Suppressor macrophage (primary cell): ENCODE measurements at places on chromosomes 12 and 14.
A peak's percentile ranks its signal among the peaks of the same experiment; 100 is the strongest.

GRCh38 chr12:10361622-10362021 lies 28.2 kb downstream of the KLRK1 start:
- DNase-seq: no peak

- DNase-seq: no peak
These were observed 624.4 kb downstream of the KCNH5 start for GRCh38 chr14:62420847-62421246.

DNA sequence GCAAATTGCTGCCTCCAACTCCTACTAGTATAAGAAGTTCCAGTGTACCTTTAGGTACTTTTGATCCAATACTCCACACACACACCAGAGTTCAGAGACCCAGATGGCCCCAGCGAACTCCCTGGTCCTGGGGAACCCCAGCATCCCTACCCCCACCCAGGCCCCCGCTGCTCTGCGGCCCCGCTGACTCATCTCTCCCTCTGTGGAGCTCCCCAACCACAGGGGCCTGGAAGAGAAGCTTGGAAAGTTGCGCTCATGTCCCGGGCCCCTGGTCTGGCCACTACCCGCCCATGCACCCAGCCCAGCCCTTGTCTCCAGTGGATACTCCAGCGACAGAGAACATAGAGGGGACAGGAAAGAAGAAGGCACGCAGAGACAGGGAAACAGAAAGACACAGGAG lies 4.2 kb upstream of the SP7 start:
- no peak for DNase-seq

DNA sequence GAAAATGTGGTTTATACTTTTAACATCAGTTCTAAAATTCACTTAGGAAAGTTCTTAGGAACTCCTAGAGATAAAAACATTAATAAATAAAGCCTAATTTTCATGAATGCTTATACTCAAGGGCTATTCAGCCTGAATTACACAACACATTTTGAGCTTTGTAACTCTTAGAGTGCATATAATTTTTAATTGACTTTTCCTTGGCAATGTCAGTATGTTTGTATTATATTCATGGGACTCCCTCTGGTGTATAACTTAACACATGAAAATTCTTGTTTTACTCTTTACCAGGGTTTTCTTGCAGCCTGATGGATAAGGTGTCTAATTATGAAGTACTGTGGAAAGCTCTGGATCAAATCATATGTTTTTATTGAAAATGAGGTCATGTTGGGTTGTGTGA lies 150.6 kb upstream of the HMGA2 start:
- no peak for DNase-seq

DNA sequence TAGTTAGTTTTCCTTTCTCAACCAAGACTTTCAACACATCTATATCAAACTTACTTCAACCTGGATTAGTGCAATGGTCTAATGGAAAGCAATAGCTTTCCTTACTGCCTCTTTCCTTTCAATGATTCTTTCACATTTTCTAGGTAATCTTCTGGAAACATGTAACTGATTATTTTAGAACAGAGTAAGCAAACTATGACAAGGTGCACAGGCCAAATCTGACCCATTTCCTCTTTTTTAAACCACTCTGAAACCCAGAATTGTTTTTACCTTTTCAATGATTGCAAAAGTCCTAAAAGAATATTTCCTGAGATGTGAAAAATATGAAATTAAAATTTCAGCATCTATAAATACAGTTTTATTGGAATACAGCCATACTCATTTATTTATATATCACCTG lies 81.6 kb upstream of the TMTC2 start:
- no peak for DNase-seq

DNA sequence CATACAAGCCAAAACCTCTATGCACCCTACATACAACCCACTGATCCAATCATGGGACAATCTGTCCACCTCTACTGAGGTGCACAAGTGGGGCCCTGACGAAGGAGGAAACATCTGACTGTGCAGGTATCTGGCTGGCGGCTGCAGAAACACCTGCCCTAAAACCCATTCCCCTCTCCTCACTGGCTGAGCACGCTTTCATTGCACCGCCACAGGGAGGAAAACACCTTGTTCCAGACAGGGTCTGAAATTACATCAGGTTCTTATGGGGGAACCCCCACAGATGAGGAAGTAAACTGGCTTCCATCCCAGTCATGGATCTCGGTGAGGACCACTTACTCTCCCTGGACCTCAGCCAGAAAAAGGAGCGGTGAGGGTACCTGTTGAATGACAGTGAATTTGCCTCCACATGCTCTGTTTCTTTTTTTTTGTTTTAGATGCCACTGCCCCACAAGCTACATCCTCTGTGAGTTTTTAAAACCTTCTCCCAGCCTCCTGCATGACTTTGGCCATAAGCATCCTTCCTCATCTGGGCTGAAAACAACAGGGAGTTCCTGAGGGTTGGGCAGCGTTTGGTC lies 23.8 kb upstream of the DGLUCY start:
- no peak for DNase-seq

- peak; percentile 13 for DNase-seq
These were observed 60.1 kb downstream of the TSPAN9 start for GRCh38 chr12:3137268-3137781.

DNA sequence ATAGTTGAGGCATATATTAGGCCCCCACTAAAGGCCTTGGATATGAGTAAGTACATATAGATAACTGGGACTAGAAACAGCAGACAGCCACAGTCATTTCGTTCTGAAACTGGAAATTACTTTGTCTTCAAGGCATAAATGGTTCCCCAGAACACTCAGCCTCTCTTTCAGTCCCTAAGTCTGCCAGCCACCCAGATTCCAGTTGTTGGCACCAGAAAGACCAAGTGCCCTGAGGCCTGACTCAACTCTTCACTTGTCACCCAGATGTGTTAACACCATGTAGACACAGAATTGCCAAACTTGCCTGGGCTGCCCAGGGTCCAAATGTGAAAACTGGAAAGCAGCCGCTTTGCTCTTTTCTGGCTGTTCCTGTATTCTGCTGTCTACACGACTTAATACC lies 3.0 kb upstream of the LGALS3 start:
- peak; percentile 64 for DNase-seq

- DNase-seq: no peak
These were observed 8.0 kb downstream of the OAS2 start for GRCh38 chr12:112986291-112986800.
